Occipital lobe (tissue), 3 donors: ENCODE measurements at places on chromosomes 7 and 10. TPM values are rescaled to one million over a fixed set of nuclear protein-coding genes. Genes with fewer than 3 reads are reported as not detected.

The GDF10 gene
- total RNA-seq: 3.1 TPM

The PNLIPRP1 gene
- not detected for total RNA-seq

The IQUB gene
- total RNA-seq: 3.4 TPM

The BAIAP2L1 gene
- 0.16 TPM for total RNA-seq

The INHBA gene
- 33.1 TPM for total RNA-seq
